Ascending aorta (tissue), 2 donors: ENCODE measurements at places on chromosomes 1 and 21.

DNA sequence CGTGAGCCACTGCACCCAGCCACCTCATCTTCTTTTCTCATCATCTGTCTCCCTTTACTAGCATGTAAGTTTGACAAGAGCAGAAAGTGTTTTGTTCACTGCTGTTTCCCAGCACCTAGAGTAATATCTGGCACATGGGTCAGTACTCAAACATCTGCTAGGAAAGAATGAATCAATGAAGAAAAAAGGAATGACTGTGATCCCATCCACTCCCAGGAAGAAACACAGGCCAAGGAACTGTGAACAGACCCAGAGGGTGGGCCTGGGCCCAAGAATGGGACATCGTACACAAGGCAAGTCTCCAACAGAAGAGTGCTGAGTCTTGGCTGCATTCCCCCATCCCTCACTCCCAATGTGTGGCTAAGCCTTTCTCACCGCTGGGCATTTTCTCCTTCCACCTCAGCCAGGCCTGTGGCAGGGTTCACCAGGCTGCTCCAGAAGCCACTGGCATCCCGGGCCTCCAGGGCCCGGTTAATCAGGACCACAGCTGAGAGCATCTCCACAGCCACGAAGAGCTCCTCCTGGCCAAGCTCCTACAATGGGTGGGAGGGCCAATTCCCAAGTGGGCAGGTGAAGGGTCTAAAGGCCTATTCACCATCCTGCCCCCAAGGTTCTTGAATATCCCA lies 18.4 kb downstream of the IQGAP3 start:
- no peak for DNase-seq

- DNase-seq, result no peak
These were observed 259.3 kb upstream of the AJAP1 start for GRCh38 chr1:4395158-4395557.

GRCh38 chr1:248825136-248825535 lies 579 bp downstream of the SH3BP5L start:
- DNase-seq, result peak; percentile 59

DNA sequence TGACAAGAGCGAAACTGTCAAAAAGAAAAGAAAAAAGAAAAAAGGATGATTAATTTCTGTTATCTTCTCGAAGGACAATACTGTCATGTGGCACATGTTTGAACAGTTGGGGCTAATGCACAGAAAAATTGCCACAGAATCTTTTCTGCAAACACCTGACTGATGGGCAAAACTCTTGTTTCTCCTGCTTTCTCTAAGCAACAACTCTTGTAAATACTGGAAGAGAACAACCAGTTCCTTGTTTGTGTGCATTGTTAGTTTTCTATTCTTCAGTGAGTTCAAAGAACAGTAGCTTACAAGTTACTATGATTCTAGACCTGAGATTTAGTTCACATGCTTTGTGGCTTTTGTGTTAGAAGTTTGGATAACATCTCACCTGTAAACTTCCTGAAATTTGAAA lies 60.7 kb downstream of the CDC14A start:
- DNase-seq, result no peak

DNA sequence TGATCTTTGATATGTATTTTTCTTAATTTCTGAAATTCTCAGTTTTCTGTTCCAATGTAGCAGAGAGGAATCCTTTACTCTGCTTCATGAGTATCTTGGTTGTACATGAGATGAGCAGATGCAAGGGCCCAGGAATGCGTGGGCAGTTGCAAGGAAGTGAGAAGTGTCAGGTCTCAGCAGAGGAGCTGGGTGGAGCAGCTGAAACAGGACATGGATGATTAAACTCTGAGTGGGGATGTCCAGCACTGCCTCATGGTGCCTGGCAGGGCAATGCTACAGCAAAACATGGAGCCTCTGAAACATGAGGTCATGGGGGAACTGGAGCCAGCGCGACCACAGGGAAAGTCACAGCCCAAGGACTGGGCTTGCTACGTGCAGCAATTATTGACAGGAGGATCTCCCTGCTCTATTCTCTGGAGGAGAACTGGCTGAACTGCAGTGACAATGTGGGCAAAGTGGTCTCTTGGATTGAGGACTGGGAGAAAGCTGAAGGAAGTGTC lies 48.4 kb downstream of the COLGALT2 start:
- no peak for DNase-seq
